ENCODE measurements at places on chromosomes 16 and 17.

GRCh38 chr17:32516940-32517701 is 30.3 kb downstream of the CDK5R1 start:
- no peak for DNase-seq

DNA sequence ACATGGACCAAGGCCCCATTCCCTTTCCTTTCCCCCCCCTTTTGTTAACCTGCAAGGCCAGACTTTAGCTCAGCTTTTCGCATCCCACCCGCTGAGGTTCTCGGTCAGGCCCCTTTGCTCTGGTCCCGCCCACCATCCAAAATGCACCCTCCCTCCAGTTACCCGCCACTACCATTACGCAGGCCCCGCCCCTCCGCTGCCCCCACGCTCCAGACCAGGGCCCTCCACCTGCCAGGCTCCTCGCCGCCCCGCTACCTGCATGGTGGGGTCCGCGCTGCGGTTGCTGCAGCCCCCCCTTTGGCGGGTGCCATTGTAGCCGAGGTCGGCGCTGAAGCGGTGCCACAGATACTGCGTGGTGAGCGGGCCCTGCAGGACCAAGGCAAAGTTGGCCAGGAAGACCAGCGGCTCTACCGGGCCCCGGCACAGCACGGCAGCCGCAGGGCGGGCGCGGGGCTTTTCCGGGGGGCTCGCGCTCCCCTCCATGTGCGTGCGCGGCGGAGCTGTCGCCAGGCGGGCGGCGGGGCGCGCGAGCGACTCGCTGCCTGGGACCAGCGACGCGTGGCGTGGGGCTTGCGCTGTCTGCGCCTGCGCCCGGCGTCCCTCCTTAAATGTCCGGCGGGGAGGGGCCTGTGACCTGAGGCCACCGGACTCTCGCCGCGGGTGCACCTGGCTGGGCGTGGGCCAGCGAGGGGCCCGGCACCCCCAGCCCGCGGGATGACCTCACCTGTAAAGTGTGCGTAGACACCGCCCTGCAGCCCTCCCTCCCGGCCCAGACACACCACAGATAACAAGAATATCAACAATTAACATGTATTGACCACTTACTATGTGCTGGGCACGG is at the start of gene SLC46A1:
TSS of gene SLC46A1 (minus strand) at position 581 of the 841 bp plus-strand sequence. CDS start at position 483, 98 bp downstream.
- DNase-seq: no peak

GRCh38 chr16:87391324-87391949 is 699 bp upstream of the MAP1LC3B start:
- no peak for DNase-seq

- no peak for DNase-seq
Observed at GRCh38 chr16:9911231-9911630, 271.0 kb downstream of the GRIN2A start.

DNA sequence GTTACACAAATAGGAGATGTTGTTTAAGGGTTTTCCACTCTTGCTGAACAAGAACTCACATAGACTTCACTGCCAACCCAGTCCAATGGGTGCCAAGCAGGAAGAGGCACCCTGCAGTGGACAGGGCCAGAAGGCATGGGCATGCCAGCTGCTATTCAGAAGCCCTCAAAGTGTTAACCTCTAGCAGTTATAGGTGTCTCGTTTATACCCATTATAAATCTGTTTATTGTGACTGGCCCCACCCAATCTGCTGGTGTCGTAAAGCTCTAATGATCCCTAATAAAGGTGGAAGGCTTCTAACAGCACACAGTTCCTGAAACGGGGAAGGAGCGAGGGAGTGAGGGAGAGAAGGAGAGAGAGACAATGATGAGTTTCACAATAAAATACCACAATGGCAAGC is 23.9 kb downstream of the HNF1B start:
- DNase-seq: no peak

All from bronchial epithelial cell (primary cell).